ENCODE measurements at places on chromosomes 5 and 9. TPM values are rescaled to one million over a fixed set of nuclear protein-coding genes. Genes with fewer than 3 reads are reported as not detected.

SPATA31D4 gene
- total RNA-seq = not detected

FOXI1 gene
- total RNA-seq = not detected

FRMD3 gene
- 131 TPM for total RNA-seq

OR1N2 gene
- not detected for total RNA-seq

CCDC192 gene
- total RNA-seq = not detected

TAS2R1 gene
- not detected for total RNA-seq

PCDH1 gene
- 16.1 TPM for total RNA-seq

CA9 gene
- not detected for total RNA-seq

LCNL1 gene
- total RNA-seq = 11.7 TPM

LAMC3 gene
- total RNA-seq = 0.66 TPM

STPG3 gene
- total RNA-seq = 0.58 TPM

PRRX2 gene
- total RNA-seq = 0.85 TPM

DNA sequence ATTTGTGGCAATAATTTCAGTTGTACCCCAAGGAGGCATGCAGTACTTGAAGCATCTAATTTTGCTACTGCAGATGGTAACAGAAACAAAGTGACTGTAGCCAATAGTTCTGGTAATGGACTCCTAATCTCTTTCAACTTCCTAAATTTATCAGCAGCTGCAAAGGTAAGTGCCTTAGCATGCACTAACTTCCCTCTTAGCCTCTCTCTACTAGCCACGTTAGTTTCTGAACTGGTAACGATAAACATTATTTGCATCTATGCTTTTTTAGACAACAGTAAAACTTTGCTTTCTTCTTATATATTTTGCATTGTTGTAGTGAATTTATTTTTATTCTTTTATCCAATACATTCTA, 6.2 kb upstream of the CKS2 start:
- DNase-seq = no peak

DNA sequence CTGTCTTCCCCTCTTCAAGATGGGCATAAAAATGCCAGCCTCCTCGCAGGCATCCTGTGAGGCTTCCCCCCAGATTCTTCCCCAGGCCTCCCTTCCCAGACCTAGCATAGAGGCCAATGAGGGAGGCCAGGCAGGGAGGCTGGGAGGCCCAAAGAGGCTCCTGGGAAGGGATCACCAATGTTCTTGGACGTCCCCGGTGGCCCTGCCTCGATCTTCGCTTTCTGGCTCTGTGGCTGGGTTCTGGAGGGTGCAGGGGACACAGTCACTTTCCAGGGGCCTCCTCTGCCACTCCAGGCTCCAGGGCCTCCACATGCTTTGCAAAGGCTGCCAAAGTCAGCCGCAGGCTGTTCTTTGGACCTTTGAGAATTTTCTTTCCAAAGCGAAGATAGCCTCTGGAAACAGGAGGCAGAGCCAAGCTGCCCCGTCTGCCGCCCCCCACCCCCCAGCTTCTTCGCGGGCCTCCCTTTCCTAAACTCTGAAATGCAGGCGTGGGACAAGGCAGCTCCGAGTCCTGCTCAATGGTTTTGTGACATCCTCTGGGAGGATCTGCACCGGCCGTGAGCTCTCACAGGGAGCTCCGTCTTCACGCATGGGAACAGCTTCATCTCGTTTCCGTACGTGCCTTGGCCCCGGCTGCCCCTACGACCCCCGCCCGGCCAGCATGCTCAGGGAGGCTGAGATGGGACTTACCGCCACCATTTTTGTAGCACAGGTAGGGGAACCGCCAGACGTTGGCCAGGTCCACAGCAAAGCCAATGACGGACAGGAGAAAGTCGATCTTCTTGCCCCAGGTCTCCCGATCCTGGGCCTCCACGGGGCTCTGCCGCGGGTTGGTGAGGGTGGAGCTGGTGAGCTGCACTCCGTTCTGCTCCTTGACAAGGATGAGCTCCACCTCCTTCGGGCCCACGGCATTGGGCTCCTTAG, 2.8 kb downstream of the SLC6A3 start:
- no peak for DNase-seq

GRCh38 chr5:38809388-38810359, 36.1 kb upstream of the OSMR start:
- DNase-seq = peak; percentile 80

GRCh38 chr5:151155775-151156506, 1.6 kb downstream of the ANXA6 start:
- no peak for DNase-seq

GRCh38 chr9:12425878-12426864, 267.0 kb upstream of the TYRP1 start:
- DNase-seq = no peak

- no peak for DNase-seq
Observed at GRCh38 chr5:14748180-14748900, 83.8 kb downstream of the OTULIN start.

GRCh38 chr9:13446286-13446937, 166.9 kb upstream of the MPDZ start:
- DNase-seq = no peak

- no peak for DNase-seq
Observed at GRCh38 chr5:62371409-62371808, 32.3 kb downstream of the DIMT1 start.

- no peak for DNase-seq
Observed at GRCh38 chr9:101691657-101692056, 46.8 kb downstream of the GRIN3A start.

DNA sequence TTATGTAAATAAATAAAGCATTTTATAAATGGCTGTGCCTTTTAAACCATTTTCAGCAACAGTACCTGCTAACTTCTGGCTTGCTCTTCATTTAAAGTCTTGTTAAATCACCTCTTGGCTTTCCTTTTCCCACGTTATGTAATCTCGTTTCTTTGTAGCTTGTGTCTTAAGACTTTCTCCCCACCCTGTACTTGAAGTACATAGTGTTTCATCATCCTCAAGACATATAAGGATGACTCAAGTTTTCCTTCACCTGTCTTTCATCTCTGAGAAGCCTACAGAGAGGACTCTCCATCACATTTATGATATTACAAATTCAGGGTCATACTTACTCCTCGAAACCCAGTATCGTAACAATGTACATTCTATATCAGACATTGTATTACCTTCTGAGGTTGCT, 33.9 kb downstream of the PRELID2 start:
- DNase-seq = no peak

DNA sequence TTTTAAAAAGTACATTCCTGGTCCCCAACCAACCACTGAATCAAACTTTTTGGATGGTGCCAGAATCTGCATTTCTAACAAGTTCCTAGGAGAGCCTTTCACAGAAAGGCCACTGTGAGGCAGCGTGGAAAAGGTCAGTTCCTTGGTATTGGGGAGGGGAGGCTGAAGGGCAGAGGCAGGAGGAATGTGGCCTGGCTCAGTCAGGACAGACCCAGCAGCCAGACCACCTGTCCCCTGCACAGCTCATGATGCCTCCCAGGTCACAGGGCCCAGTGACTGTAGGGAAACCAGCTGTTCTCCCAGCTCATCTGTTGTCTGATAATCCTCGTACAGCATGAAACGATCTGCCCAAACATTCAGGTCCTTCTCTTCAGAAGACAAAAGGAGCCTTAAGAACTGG, 132.9 kb downstream of the LHFPL2 start:
- DNase-seq = no peak

GRCh38 chr9:129235931-129236331, 57.9 kb upstream of the IER5L start:
- no peak for DNase-seq

- no peak for DNase-seq
Observed at GRCh38 chr5:88872971-88873370, 10.0 kb downstream of the MEF2C start.

DNA sequence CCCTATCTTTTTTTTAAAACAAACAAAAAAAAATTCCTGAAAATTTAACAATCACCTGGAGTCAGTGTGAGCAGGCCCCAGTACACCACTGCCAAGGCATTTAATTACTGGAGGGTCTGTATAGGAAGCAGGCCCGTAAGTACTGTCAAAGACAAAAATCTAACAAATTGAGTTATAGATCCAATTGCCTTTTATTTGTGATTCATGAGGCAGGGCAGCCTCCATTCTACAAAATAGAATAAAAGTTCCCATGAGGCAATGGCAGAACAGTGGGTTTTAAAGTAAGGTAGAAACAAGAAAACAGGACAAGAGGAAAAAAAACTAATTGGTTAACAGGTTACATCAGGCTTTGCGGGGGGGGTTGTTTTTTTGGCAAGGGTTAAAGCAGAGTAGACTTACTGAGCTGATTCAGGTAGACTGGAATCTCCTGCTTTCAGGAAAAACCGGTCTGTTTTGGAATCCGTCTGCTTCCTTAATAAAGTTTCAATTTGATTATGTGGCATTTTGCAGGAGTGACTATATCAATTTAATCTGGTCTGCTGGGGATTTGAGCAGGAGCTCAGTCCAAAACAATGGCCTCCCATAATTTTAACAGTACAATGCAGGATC, 48.9 kb downstream of the AUH start:
- no peak for DNase-seq

DNA sequence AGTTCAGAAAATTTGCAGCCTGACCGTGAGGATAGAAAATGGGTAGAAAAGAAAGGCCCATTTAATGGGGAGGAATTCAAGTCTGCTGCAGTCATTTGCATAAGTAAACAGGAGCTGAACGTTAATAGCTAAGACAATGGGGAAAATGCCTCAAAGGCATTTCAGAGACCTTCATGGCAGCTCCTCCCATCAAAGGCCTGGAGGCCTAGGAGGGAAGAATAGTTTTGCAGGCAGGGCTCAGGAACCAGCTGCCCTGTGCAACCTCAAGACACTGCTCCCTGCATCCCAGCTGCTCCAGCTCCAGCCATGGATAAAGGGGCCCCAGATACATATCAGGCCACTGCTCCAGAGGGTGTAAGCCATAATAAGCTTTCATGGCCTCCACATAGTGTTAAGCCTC, 32.2 kb upstream of the CDH18 start:
- no peak for DNase-seq

DNA sequence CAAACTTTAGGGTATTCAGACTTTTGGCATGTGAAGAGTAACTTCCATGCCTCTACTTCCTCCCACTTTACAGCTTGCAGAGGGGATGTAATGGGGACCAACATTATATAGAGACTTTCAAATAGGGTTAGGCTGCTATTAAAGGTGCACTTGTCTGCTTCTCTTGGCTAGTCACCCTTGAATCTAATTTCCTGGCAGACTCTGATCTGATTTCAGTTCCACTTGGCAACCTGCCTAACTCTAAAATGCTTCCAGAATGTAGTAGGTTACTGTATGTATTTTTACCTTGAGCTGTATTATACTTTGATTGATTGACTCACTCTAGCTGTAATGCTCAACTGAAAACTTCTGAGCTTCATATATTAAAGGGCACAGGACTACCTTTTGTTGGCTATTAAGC, 693.4 kb downstream of the KCTD16 start:
- DNase-seq = no peak

DNA sequence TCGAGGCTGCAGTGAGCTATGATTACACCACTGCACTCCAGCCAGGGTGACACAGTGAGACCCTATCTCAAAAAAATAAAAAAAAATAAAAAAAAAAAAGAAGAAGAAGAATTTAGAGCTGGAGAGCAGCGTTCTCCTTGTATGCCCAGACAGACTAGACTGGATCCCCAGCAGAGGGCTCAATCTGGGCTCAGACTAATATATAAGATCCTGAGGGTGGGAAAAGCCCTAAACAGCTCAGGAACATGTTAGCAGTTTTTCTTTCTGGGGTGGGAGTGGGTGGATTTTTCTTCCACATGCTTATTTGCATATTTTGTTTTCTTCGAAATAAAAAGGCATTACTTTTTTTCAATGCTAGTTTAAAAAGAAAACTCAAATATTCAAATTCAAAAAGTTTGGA, 904 bp upstream of the BSPRY start:
- no peak for DNase-seq

GRCh38 chr9:129408535-129409215, 212.2 kb downstream of the C9orf50 start:
- DNase-seq = peak; percentile 62

DNA sequence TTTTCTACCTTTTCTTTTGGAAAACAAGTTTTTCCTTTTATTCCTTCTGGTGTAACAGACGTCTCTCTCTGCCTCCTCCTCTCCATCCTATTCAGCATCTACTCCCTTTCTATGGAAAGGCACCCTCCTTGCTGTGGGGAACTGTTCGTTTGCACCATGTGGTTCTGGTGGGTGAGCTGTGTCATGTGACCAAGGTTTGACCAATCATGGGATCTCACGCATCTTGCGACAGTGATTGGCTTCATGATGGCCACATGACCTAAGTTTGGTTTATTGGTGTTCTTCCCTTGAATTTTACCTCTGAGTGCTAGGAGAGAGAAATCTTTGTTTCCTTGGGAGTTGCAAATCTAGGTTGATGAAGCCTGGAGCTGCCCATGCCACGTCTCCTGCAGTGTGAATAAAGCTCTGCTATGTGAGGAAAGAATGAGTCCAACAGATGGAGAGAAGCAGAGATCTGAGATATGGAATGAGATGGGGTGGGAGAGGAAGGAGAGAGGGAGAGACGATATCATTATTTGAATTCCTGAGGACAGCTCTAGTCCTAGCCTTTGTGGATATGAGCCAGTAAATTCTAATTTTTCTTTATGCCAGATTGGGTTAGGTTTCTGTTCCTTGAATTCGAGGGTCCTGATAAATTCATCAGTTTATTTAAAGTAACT, 178.8 kb upstream of the IL12B start:
- no peak for DNase-seq

GRCh38 chr9:127664678-127665507, 41.9 kb upstream of the CFAP157 start:
- DNase-seq = no peak

GRCh38 chr5:92801911-92802310, 779.1 kb downstream of the NR2F1-AS1 start:
- no peak for DNase-seq

DNA sequence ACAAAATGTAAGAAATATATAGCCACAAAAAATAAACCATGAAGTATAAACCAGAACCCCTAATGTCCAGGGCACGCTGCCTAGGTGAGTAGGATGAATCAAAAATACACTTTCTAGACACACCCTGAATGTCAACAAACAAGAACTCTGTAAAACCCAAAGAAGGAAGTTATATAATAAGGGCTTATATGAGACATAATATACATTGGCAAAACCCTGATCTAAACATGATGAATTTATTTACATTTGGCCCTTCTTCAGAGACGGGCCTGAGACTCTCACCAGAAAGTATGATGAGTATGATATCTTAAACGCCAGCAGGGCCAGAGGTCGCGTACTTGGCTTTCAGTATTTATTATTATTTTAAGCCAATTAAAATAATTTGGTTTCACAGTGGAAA, 125.1 kb upstream of the FST start:
- DNase-seq = no peak

DNA sequence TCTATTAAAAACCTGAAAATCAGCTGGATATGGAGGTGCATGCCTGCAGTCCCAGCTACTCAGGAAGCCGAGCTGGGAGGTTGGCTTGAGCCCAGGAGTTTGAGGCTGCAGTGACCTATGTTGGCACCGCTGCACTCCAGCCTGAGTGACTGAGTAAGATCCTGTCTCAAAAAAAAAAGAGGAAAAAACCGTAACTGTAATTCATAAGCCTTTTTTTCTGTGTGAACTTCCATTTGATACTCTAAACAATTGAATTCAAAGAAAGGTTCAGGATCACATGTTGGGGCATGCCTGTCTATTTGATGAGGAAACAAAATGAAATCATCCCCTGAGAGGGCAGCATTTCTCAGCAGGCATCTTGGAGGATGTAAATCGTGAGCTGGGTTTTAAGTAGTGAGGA, 38.8 kb downstream of the ITGA2 start:
- DNase-seq = peak; percentile 36

GRCh38 chr5:143914756-143915155, 102.8 kb downstream of the HMHB1 start:
- DNase-seq = no peak

- DNase-seq = no peak
Observed at GRCh38 chr5:96279801-96280542, 153.1 kb downstream of the PCSK1 start.

- DNase-seq = peak; percentile 87
Observed at GRCh38 chr9:6007058-6007769, 8.2 kb downstream of the RANBP6 start.
